ENCODE measurements at places on chromosomes 13 and 19. TPM values are rescaled to one million over a fixed set of nuclear protein-coding genes. Genes with fewer than 3 reads are reported as not detected.

The DAND5 gene
- total RNA-seq = 0.09 TPM

The PRODH2 gene
- 0.19 TPM for total RNA-seq

The CASP14 gene
- 0.24 TPM for total RNA-seq

The IGLON5 gene
- total RNA-seq = not detected

The KLK3 gene
- 0.19 TPM for total RNA-seq

The LILRB5 gene
- total RNA-seq = 1.3 TPM

The RNF113B gene
- not detected for total RNA-seq

The LILRB1 gene
- 0.94 TPM for total RNA-seq

The PDX1 gene
- total RNA-seq = not detected

The TBXA2R gene
- total RNA-seq = 0.28 TPM

The CLEC11A gene
- 10.7 TPM for total RNA-seq

The TTC9B gene
- total RNA-seq = not detected

The GPR12 gene
- not detected for total RNA-seq

The TEAD2 gene
- total RNA-seq = 4.1 TPM

The ZNF420 gene
- total RNA-seq = 13.7 TPM

The SYT5 gene
- total RNA-seq = 0.24 TPM

The FBN3 gene
- 0.61 TPM for total RNA-seq

The CRX gene
- under 0.01 TPM for total RNA-seq

The FPR2 gene
- total RNA-seq = 1.2 TPM

The SIGLEC5 gene
- total RNA-seq = 0.90 TPM

The LILRB3 gene
- 1.1 TPM for total RNA-seq

The KLK10 gene
- 0.42 TPM for total RNA-seq

The VSTM2B gene
- total RNA-seq = not detected

The HPN gene
- total RNA-seq = 0.66 TPM

The ATP8B3 gene
- 1.3 TPM for total RNA-seq

The ZNF723 gene
- total RNA-seq = not detected

The ZNF253 gene
- total RNA-seq = 12.1 TPM

The SLC10A2 gene
- total RNA-seq = under 0.01 TPM

The SYNGR4 gene
- not detected for total RNA-seq

The GNG7 gene
- total RNA-seq = 0.71 TPM

The STOML3 gene
- total RNA-seq = 0.05 TPM

The ATP4B gene
- total RNA-seq = 0.38 TPM

The FXYD1 gene
- total RNA-seq = 3.2 TPM

The CBARP gene
- 0.09 TPM for total RNA-seq

The ATP4A gene
- 0.42 TPM for total RNA-seq

The EID2B gene
- total RNA-seq = 4.3 TPM

The ZNF223 gene
- total RNA-seq = 5.5 TPM

The ACP5 gene
- total RNA-seq = 34.4 TPM

The NBEA gene
- 4.1 TPM for total RNA-seq

The ZNF429 gene
- 10.7 TPM for total RNA-seq

The SMIM44 gene
- total RNA-seq = not detected

The CD177 gene
- total RNA-seq = 0.99 TPM

The PLIN5 gene
- total RNA-seq = 1.2 TPM

The ALG11 gene
- total RNA-seq = 11.1 TPM

The OVOL3 gene
- total RNA-seq = not detected

The PCDH9 gene
- total RNA-seq = 5.0 TPM

The ARRDC2 gene
- total RNA-seq = 17.8 TPM

The CCNA1 gene
- 1.2 TPM for total RNA-seq

Data from thymus (tissue), 14 donors.